ENCODE measurements at places on chromosomes 2 and 18.

DNA sequence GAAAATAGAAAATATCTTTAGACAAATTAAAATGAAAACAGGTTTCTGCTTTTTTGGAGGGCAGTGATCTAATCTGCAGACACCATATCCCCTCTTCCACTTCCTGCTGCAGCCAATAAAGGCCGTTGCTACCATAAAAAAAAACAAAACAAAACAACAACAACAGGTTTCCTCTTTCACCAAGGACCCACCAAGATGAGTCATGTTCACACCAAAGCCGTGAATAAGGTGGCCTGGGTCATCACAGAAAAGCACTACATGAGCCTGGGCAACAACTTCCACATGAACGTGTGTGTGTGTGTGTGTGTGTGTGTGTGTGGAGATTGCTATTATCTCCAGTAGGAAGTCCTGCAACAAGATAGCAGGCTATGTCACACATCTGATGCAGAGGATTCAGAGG lies 24.8 kb upstream of the TFCP2L1 start:
- no peak for DNase-seq

DNA sequence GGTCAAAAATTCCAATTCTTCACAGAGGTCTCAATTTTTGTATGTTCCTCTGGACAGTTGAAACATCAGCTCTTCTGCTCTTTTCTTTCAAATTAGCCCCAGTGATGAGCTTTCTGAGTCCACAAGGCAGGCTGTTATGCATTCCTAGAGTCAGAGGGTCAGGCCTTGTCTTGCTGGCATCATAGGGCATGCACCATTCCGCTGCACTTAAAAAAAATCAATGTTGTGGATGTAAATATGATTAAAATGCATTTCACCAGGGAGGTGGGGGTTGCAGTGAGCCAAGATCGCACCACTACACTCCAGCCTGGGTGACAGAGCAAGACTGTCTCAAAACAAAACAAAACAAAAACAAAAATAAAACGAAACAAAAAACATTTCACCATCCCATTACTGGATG lies 465.3 kb downstream of the EIPR1 start:
- no peak for DNase-seq

GRCh38 chr2:198950803-198951202 lies 506.9 kb downstream of the SATB2 start:
- no peak for DNase-seq

DNA sequence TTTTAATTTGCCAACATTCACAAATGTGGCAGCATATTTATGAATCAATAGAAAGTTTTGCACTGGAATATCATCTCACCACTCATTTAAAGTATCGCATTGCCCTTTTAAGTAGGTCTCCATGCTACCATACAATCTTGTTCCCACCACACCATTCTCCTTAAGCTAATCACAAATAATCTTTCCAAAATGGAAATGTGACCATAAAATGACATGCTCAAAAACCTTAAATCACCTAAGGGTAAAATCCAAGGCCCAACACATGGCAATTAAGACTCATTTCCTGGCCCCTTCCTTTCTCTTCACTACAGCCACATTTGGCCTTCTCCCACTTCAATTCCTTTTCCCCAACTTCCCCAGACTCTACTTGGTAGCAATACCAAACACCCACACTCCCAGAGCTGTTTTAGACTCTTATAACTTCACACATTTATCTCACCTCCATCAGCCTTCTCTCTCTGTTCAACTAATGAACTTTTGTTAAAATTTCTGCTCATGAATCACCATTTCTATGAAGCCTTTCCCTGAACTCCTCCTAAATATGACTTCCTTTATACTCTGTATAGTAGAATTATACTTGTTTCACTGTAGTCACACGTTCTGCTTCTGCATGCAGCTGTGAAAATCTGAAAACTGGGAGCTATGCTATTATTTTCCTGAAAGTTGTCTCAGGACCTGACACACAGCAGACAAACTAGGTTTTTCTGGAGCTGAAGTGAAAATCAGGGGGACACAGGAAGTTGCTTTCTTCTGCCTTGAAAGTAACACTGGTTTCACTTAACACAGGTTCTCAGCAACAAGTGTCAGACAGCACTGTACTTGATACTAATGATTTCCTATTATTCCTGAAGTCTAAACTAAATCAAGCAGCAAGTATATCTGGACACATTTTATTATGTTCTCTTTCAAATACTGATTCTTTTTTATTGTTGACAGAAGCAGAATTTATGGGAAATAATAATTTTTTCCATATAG lies 303.9 kb downstream of the ZEB2 start:
- DNase-seq, result no peak

- DNase-seq, result no peak
Observed at GRCh38 chr2:127166231-127166860, 53.8 kb downstream of the CYP27C1 start.

GRCh38 chr18:44916429-44917207 lies 235.9 kb downstream of the SETBP1 start:
- DNase-seq, result no peak

GRCh38 chr2:3236300-3237045 lies 141.1 kb downstream of the EIPR1 start:
- DNase-seq, result no peak

GRCh38 chr18:64791236-64791635 lies 642.3 kb upstream of the LINC00305 start:
- no peak for DNase-seq

GRCh38 chr18:42561521-42561920 lies 554.0 kb downstream of the RIT2 start:
- no peak for DNase-seq

Data from GM12891 (cell line).